ENCODE measurements at places on chromosomes 11 and 22.
A peak's percentile ranks its signal among the peaks of the same experiment; 100 is the strongest.

DNA sequence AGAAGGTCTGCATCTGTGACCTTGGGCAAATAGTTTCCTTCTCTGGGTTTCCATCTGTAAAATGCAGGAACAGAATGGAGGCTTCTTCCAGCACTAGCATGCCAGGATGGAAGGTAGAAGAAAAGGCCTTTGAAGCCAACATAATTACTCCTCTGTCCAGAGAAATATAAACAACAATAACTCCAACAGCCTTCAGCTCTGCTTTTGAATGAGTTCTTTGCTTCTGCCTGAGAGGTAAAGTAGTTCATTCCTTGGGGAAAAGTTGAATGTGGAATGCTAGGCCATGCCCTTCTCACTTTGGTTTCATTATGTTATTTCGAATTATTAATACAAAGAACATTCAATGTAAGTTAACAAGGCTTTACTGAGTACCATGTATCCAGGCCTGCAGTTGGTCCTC lies 61.2 kb upstream of the BLID start:
- DNase-seq, result no peak

GRCh38 chr11:117978991-117979390 lies 7.2 kb upstream of the IL10RA start:
- no peak for DNase-seq

- DNase-seq, result no peak
Measured at GRCh38 chr11:126332221-126332711, 23.2 kb upstream of the ST3GAL4 start.

GRCh38 chr11:111429066-111429506 lies 50.0 kb upstream of the POU2AF1 start:
- DNase-seq, result peak; percentile 76

GRCh38 chr22:33326540-33327295 lies 268.5 kb upstream of the SYN3 start:
- no peak for DNase-seq

DNA sequence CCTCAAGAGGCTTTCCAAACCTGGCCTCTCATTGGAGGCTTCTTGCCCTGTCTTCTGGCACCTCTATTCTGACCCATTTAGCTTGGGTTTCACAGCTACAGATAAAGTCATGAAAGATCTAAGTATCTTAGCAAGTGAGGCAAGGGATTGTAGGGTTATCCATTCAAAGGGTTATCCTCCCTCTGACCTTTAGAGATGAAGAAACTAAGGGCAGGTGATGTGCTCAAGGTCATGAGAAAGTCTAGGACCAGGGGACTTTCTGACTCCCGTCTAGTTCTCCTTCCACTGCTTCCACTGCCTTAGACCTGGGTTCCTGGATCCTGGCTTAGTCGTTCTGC lies 7.2 kb downstream of the PHOX2A start:
- DNase-seq, result no peak

GRCh38 chr11:111796696-111797095 lies 30.5 kb upstream of the PPP2R1B start:
- DNase-seq, result no peak

GRCh38 chr11:19702620-19703019 lies 10.0 kb upstream of the NAV2 start:
- no peak for DNase-seq

GRCh38 chr11:13137844-13138301 lies 128.8 kb downstream of the RASSF10 start:
- no peak for DNase-seq

DNA sequence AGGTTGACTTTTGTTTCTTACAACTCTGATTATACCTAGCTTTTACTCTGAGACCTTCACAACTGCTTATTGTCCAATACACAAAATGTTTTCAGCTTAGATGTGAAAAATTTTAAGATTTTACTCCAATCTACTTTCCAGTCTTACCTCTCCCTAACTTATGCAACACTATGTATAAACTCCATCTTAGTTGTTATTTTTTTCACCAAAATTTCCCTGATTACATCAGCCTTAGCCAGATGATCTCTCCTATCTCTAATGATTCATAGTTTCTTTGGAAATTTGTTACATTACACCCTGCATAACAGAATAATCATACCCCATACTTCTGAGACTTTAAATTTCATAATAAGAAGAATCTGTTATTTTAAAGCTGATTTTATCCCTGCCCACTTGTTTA lies 621.0 kb upstream of the ANO3 start:
- no peak for DNase-seq

DNA sequence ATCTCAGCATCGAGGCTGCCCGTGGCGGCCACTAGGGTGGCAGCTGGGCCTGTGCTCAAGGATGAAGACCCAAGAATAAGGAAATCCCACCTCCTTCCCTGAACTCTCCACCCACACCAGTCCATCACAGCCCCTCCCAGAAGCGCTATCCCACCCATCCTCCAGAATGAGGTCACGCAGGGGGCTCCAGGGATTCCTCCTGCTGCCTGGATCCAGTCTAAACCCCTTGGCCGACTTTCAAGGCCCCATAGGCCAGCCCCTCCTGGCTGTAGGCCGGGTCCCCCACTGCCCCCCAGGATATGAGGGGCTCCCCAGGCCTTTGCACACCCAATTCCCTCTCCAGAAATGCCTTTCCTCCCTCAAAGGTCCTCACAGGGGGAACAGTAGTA lies 19.0 kb upstream of the SCGB1A1 start:
- DNase-seq, result no peak

GRCh38 chr11:22444076-22444475 lies 105.9 kb downstream of the SLC17A6 start:
- DNase-seq, result no peak

- peak; percentile 6 for DNase-seq
Measured at GRCh38 chr11:109130910-109131309, 291.1 kb upstream of the C11orf87 start.

GRCh38 chr22:24994070-24994763 lies 41.7 kb downstream of the KIAA1671 start:
- DNase-seq, result no peak

GRCh38 chr22:28873183-28873963 lies 10.0 kb upstream of the ZNRF3 start:
- peak; percentile 26 for DNase-seq

DNA sequence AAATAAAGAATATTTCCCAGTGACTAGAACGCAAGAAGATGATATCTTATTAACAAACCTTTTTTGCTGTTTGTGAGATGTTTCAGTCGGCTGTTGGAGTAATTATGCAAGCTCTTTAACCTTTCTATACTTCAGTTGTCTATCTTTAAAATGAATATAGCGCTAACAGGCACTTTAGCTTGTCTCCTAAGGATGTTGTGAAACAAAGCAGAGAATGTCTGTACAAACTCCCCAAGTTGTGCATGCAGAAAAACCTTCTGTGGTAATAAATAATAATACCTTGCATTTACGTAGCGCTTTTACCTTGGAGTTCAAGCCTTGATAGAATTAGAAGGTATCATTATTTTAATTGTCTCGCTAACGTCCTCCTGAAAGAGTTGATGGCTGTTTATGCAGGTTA lies 1.9 kb upstream of the KDM2A start:
- DNase-seq, result no peak

DNA sequence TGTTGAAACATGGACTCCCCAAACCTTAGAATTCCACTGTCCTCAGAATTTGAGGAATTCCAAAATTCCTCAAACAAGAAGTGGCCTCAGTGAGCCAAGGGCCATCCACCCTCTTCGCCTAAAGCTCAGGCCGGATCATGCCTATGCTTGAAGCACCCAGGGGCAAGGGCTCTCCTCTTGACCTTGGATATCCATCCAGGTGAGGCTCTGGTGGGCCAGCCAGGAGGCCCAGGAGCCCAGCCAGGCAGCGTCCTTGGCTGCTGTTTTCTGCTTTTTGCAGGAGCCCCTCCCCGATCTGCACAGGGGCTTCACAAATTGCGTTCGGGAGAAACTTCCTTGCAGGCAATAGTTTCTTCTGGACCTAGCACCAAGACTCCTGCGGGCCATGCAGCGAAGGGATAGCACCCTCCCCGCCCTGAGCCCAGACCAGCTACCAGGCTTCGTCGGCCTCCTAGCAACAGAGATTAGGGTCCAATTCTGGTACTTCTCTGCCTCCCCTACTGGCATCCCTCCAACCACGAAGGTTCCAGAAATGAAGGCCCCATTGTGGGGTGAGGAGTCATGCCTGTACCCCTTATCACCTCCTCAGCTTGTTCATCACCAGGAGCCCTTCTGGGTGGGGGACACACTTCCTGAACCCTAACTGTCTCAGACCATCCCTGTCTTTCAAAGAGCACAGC lies 2.0 kb downstream of the PHLDA2 start:
- no peak for DNase-seq

DNA sequence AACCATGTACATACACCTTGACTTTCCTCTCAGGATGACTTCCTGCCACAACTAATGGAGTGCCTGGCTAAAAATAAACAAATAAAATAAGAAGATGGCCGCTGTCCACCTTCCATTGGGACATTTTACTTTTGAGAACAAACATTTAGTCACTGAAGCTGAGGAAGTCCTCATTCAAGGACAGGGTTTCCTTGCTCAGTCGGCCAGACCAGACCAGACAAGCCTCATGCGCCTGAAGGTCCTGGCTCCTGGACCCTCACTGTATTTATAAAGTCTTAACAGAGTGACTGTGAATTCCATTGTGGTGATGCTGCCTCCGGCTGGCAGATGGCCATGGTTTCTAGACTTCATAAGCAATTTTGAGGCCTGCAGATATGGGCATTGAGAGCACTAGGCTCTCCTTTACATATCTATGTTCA lies 114.5 kb downstream of the MAML2 start:
- peak; percentile 36 for DNase-seq

GRCh38 chr11:1705126-1706052 lies 8.4 kb downstream of the KRTAP5-6 start:
- no peak for DNase-seq

GRCh38 chr22:24834845-24835570 lies 29.0 kb downstream of the SGSM1 start:
- DNase-seq, result peak; percentile 18

DNA sequence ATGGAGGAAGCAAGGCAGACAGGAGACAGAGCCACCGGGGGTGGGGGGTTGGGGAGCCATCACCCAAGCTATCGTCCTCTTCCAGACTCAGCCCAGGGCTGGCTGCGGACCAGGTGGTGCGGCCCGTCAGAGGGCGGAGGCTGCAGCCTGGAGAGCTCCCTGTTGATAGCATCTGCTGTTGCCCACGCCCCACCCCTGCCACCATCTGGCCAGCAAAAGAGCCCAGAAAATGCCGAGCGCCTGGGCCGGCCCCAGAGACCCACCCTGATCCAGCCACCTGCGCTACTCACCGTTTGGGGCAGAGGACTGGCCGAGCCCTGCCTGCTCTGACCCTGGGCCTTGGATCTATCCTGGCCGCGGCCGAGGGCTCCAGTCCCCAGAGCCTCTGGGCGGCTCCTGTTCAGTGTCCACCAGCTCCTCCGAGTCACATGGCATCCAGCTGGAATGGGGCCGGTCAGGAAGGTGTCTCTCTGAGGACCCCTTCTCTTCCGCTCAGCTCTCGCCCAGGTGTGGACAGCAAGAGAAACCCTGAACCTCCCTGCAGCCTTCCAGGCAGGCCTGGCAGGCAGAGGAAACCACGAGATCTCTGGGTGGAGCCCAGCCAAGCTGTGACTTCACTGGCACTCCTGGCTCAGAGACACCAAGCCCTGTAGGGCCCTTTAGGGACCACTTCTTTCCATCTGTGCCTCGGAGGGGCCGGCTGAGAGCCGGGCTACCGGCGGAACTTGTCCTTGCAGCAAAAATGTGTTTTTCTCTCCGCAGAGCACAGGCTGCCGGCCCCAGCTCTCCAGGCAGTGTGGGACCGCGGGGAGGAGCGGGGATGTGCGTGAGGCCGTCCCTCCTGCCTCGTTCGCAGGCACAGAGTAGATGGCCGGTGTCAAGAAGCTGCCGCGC lies at the start of gene MRGPRE:
Gene MRGPRE (minus strand): TSS at position 567 of the 894 bp plus-strand sequence. CDS start 3,618 bp downstream, outside the sequence.
- no peak for DNase-seq

DNA sequence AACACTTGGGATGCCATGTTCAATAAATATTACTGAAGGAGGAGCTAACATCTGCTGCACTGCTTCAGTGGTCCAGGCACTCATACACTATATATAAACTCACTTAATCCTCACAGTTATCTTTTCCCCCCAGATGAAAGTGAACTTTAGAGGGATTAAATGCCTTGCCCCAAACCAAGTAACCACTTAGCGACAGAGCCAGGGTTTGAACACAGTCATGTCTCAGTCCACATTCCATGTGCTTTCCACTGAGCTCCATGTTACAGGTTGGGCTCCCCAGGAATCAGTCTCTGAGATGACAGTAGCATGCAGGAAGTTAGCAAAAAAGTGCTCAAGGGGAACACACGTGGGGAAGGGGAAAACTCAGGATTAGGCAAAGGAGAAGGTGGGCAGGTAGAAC lies 59.3 kb downstream of the ENDOD1 start:
- no peak for DNase-seq

DNA sequence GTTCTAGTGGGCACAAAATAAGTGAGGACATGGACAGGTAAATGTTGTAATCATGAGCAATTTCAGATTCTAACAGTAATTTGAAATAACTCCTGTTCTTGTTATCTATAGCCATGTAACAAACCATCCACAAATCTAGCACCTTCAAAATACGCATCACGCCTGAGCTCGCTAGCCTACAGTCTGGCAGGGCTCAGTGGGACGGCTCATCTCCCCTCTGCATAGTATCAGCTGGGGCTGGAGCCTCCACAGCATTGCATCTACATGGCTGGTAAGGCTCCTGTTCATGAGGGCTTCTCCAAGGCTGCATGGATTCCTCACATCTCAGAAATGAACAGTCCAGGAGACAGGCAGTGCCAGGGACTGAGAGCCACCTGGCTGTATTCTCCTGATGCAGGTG lies 112.6 kb downstream of the KCNQ1 start:
- DNase-seq, result no peak

- DNase-seq, result no peak
Measured at GRCh38 chr11:115104851-115105453, 399.3 kb downstream of the CADM1 start.

DNA sequence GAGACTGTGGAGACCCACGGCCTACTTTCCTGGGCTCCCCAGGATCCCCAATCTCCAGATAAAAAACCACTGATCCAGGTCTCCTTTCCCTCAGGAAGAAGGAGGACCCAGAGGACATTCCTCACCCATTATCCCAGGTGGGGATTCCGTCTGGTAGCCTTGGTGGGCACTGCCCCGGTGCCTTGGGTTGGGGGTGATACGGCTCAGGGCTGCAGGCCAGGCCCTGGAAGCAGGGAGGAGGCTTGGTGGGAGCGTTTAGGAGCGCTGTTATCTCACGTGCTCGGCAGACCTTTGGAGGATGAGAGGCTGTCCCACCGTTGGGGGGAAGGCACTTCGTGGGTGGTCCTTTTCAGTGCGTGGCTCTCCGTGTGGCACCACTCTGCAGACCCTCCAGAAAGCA lies 926.3 kb downstream of the BRD1 start:
- no peak for DNase-seq

All from HAP-1 (cell line).